Suprapubic skin (tissue), 4 donors: ENCODE measurements at places on chromosomes 4 and X. TPM values are rescaled to one million over a fixed set of nuclear protein-coding genes. Genes with fewer than 3 reads are reported as not detected.

- DNase-seq, result no peak
Measured at GRCh38 chr4:166064721-166065120, 191.7 kb downstream of the TLL1 start.

- peak; percentile 80 for DNase-seq
Measured at GRCh38 chr4:107034091-107034995, 1.8 kb downstream of the DKK2 start.

DNA sequence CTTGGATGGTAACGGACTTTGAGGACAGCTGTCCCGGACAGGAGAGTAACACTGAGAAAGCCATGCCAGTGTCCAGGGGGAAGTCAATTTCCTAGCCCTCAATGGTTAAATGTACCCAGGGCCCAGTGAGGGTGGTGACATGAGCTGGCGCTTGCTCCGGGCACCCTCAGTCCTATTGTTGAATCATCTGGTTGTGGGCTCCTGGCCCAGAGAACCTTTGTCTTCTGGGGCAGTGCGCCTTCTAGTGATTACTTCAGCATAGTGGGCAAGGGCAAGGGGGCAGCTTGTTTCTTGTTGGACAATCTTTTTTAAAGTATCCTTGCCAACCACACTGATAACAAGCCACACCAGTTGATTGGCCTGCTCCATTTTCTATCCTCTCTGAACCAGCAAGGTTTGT, 30.9 kb upstream of the TRPC5 start:
- no peak for DNase-seq

DNA sequence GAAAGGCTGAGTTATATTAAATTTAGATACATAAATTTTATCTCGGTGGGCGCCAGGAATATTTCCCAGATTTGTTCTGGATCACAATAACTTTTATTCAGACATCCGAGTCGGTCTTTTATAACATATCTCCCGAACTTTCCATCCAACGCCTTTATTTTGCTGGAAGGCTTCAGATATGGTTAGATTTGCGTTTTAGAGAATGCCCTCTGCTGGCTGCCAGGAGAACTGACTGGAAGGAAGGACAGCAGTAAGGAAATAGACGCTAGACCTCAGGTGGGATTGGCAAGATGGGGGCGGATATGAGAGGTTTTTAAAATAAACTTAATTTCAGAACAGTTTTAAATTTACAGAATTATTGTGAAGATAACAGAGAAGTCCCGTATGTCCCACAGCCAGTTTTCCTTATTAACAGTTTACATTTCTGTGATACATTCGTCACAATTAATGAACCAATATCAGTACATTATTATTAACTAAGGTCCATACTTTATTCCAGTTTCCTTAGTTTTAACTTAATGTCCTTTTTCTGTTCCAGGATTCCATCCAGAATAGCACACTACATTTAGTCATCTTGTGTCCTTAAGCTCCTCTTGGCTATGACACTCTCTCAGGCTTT, 4.6 kb upstream of the KANTR start:
- no peak for DNase-seq

DNA sequence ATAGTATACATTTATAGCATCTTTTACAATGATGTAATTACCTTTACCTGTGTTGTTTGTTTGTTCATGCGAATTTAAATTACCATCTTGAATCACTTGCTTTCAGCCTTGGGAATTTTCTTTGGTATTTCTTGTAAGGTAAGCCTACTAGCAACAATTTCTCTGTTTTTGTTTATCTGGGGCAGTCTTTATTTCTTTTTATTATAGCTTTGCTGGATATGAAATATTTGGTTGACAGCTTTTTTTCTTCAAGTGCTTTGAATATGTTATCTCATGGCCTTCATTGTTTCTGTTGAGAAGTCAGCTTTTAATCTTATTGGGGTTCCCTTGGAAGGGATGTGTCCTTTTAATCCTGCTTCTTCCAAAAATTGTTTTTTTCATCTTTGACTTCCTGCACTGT, 292.8 kb upstream of the EDA2R start:
- no peak for DNase-seq

DNA sequence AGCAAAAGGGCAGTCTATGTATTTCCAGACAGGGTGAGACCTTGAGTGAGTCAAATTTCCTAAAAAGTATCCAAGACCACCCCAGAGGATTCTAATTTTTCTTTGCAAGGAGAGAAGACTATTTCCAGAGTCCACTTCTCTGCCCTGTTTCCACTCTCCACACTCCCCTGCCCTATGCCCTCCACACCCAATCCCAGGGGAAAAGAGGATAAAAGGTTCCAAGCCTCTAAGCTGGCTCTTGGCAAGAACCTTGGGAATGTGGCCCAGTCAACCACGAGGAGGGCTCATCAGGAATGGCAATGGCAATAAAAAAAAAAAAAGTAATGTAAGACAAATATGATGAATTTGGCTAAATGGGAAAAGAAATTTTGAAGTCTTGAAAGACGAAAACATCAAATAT, 65.9 kb downstream of the SRPX start:
- DNase-seq, result no peak

DNA sequence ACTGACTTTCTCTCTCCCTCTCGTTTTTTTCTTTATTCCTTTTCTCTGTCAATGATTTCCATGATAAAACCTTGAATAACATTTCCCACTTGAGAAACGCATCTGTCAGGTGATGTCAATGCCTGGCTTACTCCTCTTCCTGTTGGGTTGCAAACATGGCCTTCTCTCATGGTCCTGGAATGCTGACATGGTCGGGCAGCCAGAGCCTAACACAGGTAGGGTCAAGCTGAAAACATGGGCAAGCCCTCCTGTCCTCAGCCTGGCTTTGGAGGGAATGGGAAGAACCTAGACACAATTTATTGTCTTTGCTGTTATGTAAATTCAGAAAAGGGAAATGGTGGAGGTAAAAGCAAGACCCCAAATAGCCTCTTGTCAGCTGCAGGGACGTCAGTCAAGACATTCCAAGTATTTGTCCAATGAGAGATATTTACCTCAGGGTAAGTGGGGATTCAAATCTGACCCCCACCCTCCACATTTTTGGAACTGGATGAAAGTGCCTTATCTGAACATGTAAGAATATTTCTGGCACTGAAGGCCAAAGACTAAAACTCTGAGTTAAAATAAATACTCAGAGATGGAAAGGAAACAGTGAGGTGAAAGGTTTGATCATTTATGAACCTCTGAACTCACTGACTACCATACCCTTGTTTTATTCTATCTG, 473.8 kb downstream of the SPRY1 start:
- no peak for DNase-seq

GRCh38 chr4:74456056-74456744, 11.3 kb downstream of the AREG start:
- no peak for DNase-seq

DNA sequence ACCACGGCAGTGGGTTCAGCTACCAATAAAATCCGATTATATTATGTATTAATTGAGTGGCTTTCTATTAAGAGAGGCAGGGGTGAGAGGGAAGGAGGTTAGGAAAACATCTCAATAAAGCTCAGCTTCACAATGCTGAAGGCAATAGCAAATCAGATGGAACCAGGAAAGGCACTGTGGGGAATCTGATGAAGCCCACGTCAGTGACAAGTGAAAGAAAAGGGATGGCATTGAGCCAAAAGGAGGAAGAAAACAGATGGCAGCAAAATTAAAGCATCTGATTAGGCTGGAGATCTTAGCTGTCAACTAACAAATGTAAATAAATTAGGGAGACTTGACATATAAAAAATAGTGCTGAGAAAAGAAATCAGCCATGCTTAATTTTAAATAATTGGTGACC, 180.9 kb downstream of the RASL11B start:
- no peak for DNase-seq

DNA sequence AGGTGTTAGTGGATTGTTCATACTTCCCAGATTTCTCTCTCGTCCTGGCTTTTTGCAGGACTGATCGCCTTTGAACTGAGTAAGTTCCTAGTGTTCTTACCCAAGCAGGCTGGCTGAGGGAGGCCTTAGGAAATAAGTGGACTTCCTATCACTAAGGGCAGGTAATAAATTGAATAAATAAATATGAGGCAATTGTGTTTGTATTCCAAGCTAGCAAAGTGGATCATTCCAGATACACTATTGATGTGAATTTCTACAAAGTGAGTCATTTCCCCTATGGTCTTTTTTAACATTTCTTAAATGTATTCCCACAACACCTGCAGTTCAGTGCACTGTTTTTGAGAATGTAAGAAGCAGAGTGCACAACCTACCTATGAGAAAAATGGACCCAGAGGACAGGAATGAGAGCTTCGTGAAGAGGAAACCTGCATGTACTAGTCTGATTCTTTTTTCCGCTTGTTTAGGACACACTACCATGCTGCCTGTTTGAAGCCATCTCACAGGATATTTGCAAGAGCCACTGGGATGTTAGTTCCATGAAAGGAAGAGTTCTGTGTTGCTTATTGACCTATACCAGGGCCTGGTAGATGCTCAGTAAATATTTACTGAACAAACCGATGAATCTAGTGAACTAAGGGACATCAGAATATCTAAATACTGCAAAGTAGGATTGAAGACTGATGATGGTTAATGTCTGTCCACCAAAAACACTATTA, 29.0 kb upstream of the SMAD1 start:
- DNase-seq, result no peak

The EGFL6 gene
- 0.19 TPM for total RNA-seq

The SPANXC gene
- not detected for total RNA-seq

The KIAA1210 gene
- total RNA-seq, result 0.13 TPM

The GAGE1 gene
- total RNA-seq, result not detected

The SSX1 gene
- not detected for total RNA-seq
